ENCODE measurements at places on chromosomes 1 and 21.
A peak's percentile ranks its signal among the peaks of the same experiment; 100 is the strongest.

GRCh38 chr1:229251185-229251584 is 19.7 kb upstream of the RAB4A start:
- DNase-seq, result no peak

- no peak for DNase-seq
Observed at GRCh38 chr1:193402037-193402436, 215.6 kb upstream of the B3GALT2 start.

GRCh38 chr1:229832695-229833094 is 206.6 kb downstream of the URB2 start:
- DNase-seq, result no peak

- no peak for DNase-seq
Observed at GRCh38 chr1:66777831-66778230, 23.2 kb downstream of the INSL5 start.

- DNase-seq, result peak; percentile 99
Observed at GRCh38 chr1:151539321-151540020, 638 bp upstream of the TUFT1 start.

All from bronchial epithelial cell (primary cell).